ENCODE measurements at places on chromosomes 6 and 20.

DNA sequence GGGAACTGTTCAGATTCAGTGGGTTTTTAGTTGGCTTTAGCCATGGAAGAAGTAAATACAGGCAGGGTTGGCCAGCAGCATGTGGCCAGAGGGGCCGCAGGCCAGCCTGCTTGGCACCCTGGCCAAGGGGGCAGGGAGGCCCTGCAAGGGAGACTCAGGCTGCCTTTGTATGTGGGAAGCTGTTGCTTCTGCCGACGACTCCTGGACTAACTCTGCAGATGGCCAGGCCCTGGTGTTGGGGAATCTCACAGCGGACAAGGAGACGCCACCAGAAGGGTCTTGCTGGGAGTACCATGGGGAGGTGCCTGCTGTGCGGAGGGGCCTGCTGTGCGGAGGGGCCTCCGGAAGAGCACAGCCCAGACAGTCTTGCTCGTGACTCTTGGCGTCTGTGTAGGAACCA, 25.2 kb downstream of the PYGB start:
- no peak for DNase-seq

DNA sequence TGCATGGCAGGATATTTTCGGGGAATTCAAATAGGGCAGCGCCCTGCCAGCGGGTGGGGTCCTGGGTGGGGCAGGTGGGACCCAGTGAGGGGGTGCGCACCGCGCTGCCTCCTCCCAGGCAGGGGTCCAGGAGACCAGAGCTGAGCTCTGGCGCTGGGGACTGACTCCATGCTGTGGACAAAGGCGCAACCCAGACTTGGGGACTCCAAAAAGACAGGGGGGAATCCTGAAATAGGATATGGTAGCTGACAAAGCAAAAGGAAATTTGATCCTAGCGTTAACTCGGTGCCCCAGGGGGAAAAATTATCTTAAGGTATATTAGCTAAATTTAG, 23.6 kb downstream of the TFAP2A start:
- no peak for DNase-seq

GRCh38 chr6:80364149-80364548, 257.7 kb downstream of the BCKDHB start:
- DNase-seq, result no peak

GRCh38 chr20:10074513-10074912, 39.7 kb downstream of the ANKEF1 start:
- no peak for DNase-seq

DNA sequence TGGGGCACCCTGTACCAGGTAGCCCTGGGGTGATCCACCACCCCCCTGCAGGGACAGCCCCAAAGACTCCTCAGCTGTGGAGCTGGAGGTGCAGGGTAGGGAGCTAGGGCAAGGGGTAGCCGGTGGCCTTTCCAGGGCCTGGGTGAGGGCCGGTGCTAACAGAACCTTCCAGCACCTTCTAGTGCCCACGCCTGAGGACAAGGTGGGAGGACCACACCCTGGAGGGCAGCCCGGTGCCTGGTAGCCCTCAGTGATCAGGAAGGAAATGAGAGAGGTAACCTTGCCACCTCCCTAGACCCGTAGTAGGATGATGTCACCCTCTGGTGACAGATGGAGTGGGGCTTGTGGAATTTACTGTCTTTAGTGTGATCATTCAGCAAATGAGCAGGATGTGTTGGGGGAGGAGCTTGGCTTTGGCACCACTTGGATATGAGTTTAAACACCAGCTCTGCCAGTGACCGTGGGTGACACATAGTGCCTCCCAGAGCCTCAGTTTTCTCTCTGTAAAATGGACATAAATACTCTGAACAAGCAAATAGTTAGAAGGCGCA, 187.7 kb downstream of the NFATC2 start:
- DNase-seq, result no peak

GRCh38 chr6:121660277-121660676, 224.8 kb downstream of the GJA1 start:
- no peak for DNase-seq

- DNase-seq, result no peak
These were observed 23.1 kb downstream of the FBXL4 start for GRCh38 chr6:98924647-98925046.

DNA sequence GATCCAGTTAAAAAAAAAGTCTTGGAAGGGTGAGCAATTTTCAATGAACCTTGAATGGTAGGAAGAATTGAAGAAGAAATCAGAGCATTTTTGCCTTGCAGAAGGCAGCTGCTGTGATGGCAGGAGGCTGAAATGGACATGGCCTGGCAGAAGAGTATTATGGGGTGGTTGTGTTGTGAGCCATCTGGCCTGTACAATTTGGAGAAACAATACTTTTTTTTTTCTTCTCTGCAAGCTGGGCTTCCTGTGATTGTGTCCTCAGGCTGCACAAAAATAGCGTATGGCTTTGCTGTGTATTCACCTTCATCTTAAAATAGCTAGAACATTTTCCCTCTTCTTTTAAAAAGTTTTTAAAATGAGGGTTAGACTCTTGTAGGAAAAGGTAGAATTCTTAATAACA, 21.4 kb downstream of the SYCP2L start:
- no peak for DNase-seq

- DNase-seq, result no peak
These were observed 49.7 kb upstream of the FUCA2 start for GRCh38 chr6:143561105-143561704.

GRCh38 chr6:116004841-116005815, 55.6 kb downstream of the FRK start:
- no peak for DNase-seq

- no peak for DNase-seq
These were observed 54.7 kb downstream of the TRAF3IP2 start for GRCh38 chr6:111550953-111551352.

GRCh38 chr20:2840967-2841531, 504 bp downstream of the VPS16 start:
- DNase-seq, result no peak

GRCh38 chr6:69953491-69953890, 87.1 kb downstream of the COL19A1 start:
- DNase-seq, result no peak

- DNase-seq, result no peak
These were observed 96.4 kb upstream of the MRPS10 start for GRCh38 chr6:42313941-42314570.

DNA sequence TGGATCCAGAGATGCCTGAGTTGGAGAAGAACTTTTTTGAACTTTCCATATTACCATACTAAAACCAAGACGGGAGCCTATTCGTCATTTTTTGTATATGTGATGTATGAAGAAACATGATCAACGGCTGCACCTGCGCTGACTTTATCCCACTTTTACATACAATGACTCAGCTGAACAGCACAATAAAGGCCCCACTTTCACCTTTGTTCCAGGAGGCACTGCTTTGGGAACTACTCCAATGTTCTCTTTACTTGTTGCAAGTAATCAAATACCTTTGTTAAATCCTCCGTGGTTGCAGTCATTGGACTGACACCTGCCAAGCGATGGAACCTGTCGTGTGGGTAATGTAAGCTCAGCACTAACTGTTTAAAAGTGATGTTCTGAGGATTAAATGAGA, 17.3 kb upstream of the BTN3A2 start:
- no peak for DNase-seq

Data from brain pericyte (primary cell).